Neural crest cell (in vitro differentiated cells): ENCODE measurements at places on chromosomes 13 and 19.

- no peak for DNase-seq
Measured at GRCh38 chr13:25816239-25816638, 235.6 kb downstream of the SHISA2 start.

GRCh38 chr19:8635422-8635821, 5.0 kb downstream of the NFILZ start:
- DNase-seq, result no peak

DNA sequence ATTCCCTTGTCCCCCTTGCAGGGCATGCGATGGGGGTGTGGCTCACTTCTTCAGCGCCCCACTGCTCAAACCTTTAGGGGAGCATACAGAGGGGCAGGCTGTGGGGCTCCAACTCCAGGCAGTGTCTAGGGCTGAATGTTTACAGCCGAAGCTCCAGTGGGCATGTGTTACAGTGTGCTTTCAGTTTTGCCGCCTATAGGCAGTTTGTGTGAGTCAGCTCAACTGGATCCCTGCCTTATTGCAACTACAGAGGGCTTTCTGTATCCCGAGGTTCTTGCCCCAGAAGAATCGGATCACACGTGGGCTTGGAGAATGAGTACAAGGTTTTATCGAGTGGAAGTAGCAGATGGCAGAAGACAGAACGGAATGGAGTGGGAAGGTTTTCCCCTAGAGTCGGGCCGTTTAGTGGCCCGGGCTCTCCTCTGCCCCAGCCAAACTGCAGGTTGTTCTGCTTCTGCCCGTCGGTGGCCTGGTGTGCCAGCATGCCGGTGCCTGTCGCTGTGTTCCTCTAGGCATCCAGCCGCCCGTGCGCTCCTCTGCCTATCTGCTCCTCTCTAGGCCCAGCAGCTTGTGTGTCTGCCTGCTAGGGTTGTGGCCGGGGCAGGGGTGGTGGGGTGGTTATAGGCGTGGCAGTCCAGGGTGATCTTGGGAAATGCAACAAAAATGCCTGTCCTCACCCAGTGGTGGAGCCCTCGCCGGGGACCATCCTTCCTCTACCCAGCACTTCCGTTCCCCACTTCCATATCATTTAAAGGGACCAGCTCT, 435.9 kb upstream of the SGCG start:
- no peak for DNase-seq

DNA sequence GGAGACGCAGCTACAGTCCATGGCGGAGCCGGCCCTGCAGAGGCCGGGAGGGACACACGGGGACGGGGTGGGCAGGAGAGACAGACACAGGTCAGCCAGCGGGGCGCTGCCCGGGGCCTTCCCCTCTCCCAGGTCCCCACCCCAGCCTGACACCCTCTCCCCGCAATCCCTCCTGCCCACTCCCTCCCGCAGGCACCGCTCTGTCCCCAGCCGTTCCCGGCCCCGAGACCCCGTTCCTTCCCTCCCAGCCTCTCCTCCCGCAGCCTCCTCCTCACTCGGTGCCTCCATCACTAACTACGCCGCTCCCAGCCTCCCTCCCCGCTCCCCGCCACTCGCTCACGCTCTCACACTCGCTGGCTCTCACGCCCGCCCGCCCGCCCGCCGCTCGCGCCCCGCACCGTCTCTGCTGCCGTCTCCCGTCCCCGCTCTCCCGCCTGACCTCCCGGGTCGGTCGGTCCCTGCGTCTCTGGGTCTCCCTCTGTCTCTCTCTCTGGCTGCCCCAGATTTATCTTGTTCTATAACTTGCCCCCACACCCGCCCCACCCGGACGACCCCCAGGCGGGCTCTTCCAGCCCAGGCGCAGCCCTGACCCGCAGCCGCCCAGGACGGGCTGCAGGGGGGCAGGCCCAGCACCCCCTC, 15.2 kb downstream of the ERFL start:
- no peak for DNase-seq

DNA sequence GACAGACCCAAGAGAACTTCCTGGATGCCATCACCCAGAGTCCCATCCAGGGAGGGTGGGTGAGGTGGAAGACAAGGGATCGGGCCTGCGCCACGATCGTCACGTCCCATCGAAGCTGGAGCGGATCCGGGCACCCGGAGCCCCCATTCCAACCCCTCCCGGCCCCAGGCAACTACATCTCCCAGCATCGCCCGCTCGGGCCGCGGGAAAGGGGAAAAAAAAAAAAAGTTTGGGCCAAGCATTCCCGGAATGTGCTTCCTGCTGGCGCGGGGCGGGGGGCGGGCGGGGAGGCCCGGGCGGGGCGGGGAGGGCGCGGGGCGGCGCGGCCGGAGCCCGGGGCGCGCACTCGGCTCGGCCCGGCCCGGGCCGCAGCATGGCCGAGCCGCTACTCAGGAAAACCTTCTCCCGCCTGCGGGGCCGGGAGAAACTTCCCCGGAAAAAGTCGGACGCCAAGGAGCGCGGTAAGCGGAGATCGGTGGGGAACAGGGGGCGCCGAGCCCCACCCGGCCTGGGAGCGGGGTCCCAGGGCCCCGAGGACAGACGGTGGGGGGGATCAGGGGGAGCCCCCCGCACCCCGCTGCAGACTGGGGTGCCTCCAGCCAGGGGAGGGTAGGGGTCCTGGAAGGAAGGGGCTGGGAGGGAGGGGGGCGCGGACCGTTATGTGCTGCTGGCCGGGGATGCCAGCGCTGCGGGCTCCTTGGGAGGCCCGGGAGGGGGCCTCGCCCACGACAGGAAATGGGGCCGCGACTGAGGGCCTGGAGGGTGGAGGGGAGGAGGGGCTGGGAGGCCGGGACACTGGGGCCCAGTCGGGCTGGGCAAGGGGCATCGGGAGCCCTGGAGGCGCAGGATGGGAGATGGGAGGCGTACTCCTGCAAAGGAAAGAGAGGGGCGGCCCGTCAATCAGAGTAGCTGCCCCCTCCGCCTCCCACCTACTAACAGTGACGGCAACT, at the start of gene SYDE1:
Gene SYDE1, plus strand, starts transcription at position 341 of the 950 bp plus-strand sequence. Its CDS starts 33 bp downstream, at position 374.
- DNase-seq, result peak; percentile 49

DNA sequence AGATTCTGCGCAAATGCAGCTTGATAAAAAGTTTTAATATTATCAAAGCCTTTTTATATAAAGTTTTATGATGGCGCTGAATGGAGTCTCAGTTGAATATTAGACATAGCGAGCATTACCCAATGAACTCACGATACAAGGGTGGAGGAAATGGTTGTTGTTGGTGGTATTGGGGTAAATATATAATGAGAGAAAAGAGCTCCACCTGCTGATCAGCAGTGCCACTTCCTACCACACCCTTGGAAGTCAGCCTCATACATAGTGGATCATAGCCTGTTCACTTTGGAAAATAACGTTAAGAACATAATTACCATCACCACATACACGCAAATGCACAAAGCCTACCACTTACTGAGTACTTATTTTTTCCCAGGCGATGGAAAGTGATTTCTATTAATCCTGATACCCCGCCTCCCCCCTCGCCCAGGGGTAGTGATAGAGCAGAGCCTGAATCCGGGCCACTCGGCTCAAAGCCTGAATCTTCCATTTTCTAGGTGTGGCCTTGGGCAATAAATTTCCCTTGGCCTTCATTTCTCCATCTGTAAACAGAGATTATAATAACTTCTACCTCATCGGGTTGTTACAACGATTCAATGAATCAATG, 358.3 kb downstream of the KLF5 start:
- no peak for DNase-seq

GRCh38 chr19:2774953-2775555, 8.0 kb downstream of the SGTA start:
- DNase-seq, result no peak

GRCh38 chr13:58908019-58908679, 1255.6 kb downstream of the DIAPH3 start:
- no peak for DNase-seq

DNA sequence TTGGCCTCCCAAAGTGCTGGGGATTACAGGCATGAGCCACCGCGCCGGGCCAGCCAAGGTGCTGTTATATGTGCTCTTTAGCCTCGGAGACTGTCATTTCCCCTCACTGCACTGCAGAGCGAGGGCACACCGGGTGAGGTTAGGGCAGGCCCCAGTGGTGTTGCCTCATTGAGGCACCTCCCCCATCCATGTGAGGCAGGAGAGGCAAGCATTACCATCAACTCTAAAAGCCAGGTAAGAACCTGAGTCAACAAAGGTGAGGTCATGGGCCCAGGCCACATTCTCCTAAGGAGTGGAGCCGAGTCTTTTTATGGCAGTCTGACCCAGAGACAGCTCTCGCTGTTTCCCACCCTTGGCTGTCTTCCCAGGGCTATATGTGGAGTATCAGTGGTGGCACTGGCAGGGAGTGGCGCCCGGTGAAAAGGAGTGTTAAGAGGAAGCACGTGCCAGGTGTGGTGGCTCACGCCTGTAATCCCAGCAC, 10.9 kb downstream of the B3GNT8 start:
- DNase-seq, result no peak

GRCh38 chr19:32173836-32174235, 171.6 kb upstream of the ZNF507 start:
- DNase-seq, result no peak

GRCh38 chr19:48573163-48573505, 21.2 kb downstream of the SULT2B1 start:
- DNase-seq, result no peak

DNA sequence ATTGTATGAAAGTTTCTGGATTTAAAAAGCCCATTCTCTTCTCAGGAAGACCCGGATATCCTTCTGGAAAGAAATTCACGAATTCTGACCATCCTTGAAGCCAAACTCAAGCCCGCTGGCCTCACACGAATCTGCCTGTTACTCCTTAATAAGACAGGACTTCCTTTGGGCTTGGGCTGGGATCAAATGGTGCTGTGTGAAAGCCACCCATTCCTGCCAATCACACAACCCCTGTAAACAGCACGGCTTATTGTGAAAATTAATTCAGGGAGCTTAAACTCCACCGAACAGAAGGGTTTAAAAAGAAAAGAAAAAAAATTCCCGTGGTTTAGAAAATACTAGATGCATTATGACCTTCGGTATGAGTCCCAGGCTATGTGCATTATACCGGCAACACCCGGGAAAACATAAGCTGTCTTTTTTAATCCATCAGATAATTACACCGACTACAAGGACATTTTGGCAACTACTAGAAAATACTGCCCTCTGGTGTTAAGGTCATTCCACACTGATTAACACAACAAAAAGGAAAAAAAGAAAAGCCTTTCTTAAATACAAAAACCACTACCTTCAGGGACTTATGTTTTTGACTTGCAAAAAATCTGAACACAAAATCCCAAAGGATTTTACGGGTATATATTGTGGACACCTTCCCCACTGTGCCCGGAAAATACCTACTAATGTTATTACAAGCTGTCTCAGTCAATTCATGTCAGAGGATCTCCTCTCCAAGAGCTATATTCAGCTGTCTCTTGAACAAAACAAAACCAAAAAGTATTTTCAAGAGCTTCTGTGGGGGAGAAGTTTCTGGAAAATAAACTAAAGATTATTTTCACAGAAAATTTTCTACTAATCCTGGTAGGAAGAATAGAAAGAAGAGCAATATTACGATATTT, 76.0 kb upstream of the LSM14A start:
- DNase-seq, result no peak

GRCh38 chr13:93430381-93430780, 203.8 kb downstream of the GPC6 start:
- no peak for DNase-seq

- DNase-seq, result no peak
Measured at GRCh38 chr19:14718522-14719116, 28.8 kb downstream of the ZNF333 start.

- no peak for DNase-seq
Measured at GRCh38 chr13:40505196-40505595, 161.2 kb downstream of the FOXO1 start.

GRCh38 chr19:47111006-47111621, 2.5 kb downstream of the ZC3H4 start:
- no peak for DNase-seq

DNA sequence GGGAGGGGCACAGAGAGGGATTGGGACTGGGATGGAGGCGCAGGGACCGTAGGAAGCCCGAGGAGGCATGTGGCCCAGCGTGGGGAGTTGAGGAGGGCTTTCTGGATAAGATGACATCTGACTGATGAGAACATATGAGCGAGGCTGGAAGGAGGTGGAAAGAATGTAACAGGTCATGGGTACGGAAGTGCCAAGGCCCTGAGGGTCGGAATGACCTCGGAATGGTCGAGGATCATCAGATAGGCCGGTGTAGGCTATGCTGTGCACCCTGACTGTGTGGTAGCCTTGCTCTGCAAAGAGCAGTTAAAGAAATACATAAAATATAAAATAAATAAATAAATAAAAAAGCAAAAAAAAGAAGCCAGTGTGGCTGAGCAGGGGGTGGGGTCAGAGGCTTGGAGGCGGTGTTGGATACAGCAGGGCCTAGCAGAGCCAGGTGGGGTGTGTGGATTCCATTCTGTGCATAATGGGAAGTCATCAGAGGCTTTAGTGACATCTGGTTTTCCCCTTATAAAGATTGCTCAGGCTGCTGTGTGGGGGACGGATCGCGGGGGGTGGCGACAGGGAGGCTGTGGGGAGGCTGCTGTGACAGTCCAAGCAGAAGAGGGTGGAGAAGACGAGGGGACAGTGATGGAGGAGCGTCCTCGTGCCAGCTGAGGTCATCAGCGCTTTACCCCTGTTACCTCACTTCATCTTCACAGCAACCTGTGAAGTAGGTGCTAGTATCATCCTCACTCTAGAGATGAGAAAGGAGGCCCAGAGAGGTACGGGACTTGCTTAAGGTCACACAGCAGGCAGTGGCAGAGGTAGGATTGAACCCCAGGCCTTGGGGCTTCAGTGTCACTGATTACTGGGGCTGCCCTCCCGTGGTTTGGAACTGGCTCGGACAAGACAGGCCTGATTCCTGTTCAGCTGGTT, 5.0 kb downstream of the PAK4 start:
- no peak for DNase-seq

GRCh38 chr13:77042566-77043177, 15.7 kb upstream of the FBXL3 start:
- DNase-seq, result no peak

DNA sequence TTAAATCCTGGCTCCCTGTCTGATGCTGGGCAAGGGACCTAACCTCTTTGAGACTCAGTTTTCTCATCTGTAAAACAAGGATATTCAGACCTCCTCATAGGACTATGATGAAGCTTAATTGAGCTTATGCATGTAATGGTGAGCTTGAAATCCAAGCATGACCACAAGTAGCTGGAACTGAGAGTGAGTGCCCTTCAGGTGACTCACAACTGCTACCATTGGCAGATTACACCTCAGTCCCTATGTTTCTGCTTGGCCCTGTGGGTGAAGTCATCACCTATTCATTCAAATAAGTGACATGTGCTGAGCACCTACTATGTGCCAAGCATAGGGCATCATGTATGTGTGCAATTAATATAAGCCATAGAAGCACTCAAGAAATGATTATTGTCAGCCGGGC, 25.7 kb downstream of the NOVA2 start:
- DNase-seq, result no peak

- DNase-seq, result no peak
Measured at GRCh38 chr13:65063753-65064152, 2166.4 kb downstream of the PCDH9 start.

GRCh38 chr19:13899393-13899792, 6.5 kb downstream of the BRME1 start:
- DNase-seq, result no peak
